ENCODE measurements at places on chromosomes 12 and 14.

- no peak for DNase-seq
Observed at GRCh38 chr12:72612171-72612570, 340.0 kb downstream of the TRHDE start.

GRCh38 chr14:88975926-88976325 lies 151.5 kb downstream of the TTC8 start:
- no peak for DNase-seq

DNA sequence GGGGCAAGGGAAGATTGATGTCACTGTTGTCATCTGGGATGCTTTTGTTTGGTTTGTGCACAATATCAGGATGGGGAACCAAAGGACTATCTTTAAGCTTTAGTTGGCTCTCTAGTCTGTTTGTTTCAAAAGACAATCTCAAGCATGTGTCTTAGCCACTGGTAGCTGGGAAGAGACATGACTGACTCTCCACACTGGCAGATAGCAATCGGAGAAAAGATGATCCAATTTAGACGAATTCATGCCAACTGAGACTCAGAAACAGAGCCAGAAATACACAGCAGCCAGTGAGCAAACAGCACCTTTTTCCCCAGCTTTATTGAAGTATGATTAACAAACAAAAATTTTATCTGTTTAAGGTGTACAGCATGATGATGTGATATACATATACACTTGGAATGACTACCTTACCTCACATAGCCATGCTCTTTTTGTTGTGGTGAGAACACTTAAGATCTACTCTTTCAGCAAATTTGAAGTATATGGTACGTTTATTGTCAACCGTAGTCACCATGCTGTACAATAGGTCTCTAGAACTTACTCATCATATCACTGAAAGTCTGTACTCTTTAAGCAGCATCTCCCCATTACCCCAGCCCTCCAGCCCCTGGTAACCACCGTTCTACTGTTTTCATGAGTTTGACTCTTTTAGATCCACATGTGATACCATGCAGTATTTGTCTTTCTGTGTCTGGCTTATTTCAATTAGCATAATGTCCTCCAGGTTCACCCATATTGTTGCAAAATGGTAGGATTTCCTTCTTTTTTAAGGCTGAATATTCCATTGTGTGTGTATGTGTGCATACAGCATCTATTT lies 50.6 kb downstream of the DUSP16 start:
- peak; percentile 63 for DNase-seq

DNA sequence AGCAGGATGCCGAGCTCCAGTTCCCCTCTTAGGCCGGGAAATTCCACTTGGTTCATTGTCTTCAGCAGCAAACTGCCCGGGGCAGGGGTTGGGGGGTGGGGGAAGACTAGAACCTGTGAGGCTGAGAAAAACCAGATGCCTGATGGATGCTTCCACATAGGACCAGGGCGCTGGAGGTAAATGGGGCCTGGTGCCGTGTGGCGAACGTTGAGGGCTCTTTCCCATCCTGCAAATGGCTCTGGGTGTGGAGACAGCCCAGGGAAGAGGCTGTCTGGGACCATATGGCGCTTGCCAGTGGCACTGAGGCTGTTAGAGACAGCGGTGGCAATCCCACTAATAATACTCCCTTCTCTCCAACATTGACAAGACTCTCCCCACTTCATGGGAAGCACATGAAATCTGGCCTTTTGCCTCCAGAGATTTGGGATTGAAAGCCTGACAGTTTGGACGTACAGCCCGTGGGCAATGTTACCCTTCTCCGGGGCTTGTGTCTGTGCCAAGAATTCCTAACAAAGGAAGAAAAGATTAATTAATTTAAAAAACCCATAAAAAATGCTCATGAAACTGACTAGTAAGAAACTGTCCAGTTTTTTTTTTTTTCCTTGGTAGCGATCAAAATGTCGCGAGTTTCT lies 44.5 kb downstream of the MAP1LC3B2 start:
- DNase-seq: no peak

DNA sequence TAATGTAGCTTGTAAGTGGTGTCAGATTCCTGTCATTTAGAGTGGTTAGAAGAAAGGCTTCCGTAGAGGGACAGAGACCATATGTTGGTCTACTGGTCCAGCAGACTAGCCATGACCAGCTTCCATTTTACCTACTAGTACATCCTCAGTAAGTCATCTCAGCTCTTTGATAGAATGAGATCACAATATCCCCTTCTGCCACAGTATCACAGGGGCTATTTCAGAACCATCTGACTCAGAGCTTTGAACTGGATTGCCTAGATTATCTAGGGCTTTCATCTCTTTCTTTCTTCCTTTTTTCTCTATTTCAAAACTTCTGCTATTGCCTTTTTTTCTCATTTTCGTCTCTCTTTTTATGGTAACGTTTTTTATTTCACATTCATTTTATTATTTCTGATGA lies 4.7 kb downstream of the ZDHHC17 start:
- no peak for DNase-seq

DNA sequence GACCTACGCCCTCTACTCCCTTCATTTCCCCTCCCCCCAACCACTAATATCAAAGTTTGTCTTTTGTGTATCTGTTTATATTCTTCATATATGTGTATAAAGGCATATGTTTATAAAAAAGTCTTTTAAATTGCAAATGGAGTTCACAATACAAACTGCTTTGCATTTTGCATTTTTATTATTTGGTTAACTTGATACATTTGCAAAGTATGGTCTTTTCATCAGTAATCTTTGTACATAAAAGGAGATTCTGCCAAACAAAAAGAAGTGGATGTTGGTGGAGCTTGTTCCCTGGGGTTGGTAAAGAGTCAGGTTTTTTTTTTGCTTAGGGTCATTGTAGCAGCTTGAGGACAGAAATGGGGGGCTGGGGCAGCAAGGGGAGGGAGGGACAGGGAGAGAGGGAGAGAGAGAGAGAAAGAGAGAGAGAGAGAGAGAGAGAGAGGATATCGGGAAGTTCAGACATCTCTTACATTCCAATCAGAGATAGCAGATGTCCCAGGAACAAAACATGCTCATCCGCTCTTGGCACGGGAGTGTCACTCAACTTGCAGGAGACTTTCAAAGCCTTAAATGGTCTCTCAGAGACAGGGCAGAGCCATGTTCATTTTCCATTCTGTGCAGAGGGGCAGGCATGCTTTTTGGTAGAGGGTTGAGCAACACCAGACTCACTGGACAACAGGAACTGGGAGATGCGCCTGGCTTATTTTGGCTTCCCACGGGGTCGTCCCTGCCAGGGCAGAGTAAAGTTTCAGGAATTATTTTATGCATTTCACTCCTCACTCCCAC lies 44.8 kb upstream of the TBX5 start:
- DNase-seq: no peak
